D341Med (cell line): ENCODE measurements at places on chromosomes 12 and 14.
A peak's percentile ranks its signal among the peaks of the same experiment; 100 is the strongest.

DNA sequence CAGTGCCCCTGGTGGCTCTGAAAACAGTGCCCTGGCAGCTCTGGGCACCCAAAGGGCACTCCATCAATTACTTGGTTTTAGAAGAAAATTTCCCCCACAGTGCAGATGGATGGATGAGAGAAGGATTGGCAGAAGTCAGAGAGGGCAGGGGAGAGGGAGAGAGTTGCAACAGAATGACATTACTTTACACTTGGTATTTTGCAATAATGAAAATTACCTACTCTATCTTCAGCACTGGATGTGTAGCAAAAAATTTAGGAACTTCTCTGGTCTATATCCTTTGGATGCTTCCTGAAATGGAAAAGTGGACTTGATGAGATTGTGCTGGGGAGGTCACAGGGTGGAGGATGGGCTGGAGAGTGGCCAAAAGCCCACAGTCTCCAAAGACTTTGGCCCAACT lies 193.2 kb downstream of the CHST11 start:
- DNase-seq = no peak

- no peak for DNase-seq
Observed at GRCh38 chr12:74917743-74918142, 291.9 kb downstream of the KCNC2 start.

- no peak for DNase-seq
Observed at GRCh38 chr12:123805173-123805572, 43.1 kb downstream of the DNAH10 start.

- no peak for DNase-seq
Observed at GRCh38 chr14:96145116-96145864, 59.3 kb upstream of the BDKRB2 start.

DNA sequence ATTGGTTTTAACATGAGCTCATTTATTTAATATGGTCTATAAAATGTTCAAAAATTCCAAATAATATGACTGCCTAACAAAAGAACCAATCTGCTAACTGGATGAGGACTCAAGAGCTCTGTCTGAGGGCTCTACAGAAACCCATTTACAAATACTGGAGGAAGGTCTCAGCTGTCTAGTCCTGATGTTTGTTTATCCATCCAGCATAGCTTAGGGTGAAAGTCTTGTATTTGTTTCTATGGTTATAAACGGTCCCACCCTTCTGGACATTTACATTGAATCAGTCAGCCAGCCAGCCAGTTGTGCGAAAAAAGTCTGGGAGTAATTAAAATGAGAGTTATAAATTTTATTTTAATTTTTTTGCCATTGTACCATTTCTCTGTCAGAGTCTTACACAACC lies 220.7 kb downstream of the BMP4 start:
- no peak for DNase-seq

DNA sequence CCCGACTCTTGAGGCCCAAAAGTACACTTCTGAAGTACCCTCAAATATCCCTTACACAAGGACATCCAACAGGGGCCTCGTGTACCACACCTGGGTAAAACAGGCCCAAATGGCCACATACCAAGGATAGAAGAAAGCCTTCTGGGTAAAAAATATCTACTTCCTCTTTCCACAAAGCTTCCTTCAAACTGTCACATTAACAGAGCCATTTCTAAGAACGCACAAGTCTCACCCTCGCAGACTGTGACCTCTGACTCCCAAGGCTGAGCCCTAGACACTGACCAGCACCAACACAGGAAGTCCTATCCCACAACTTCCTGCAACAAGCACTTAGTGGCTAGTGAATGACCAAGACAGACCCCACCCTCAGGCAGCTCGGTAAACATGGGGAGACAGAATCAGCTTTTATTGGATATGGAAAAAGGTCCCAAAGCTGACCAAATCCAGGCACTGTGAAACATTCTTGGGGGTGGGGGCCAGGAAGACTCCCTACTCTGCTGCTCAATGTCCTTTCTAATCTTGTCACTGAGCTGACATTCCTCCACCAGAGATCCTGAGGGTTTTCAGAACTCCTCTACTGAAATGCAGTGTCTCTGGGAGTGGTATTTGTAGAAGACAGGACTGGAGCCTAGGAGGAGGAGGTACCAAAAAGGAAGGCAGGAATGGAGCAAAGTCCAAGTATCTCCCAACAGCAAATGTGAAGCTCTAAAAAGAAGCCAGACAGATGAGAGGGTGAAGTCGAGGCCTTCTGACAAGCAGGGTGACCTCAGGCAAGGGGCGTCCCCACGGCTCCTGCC lies 15.9 kb downstream of the KCTD10 start:
- DNase-seq = no peak

DNA sequence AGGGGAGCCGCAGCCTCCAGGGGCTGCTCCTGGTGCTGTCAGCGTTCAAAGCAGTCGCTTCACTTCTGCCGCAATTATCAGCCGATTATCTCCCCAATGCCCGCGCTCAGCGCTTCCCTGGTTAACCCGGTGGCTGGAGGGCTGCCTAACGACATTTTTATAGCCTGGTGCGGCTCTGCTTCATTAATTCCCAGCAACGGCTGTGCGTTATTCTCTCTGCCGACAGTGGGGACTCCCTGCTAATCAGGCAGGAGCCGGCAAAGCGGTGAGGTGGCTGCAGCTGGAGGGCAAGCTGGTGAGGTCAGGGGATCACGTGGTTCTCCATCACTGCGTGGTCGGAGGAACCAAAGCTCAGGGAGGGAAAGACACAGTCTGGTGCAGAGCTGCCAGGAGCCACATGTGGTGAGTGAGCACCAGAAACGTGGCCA lies 62.9 kb downstream of the GLRX5 start:
- DNase-seq = peak; percentile 64

DNA sequence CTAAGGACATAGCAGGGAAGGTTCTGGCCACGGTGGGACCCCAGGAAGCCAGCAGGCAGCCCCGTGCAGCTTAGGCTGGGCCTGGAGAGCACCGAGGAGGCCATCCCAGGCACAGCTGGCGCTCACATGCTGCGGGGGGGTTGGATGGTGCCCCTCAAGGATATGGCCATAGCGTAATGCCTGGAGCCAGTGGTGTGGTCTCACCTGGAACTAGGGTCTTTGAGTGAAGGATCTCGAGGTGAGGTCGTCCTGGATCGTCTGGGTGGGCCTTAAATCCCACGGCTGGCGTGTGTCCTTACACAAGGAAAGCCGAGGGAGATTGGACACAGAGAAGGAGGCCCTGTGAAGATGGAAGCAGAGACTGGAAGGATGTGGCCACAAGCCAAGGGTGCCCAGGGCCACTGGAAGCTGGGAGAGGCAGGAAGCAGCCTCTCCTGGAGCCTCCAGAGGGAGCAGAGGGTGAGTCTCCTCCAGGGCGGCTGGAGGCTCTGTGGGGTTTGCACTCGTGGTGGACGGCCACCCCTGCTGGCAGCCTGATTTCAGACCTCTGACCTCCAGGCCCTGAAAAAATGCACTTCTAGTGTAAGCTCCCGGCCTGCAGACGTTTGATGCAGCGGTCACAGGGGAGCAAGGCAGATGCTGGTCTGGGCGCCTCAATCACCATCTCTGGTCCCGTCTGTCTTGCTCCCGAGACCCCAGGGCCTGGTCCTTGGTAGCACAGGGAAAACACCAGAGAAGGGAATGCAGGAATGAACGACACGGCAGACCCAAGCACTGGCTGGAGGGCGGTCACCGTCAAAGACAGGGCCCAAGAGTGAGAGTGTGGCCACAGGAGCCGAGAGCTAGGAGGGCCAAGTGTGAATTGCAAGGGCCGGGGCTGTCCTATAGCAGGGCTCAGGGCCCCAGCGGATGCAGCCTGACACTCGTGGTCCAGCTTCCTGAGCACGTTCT lies 218.6 kb downstream of the KIF26A start:
- DNase-seq = no peak

GRCh38 chr14:104439625-104440024 lies 139.9 kb upstream of the C14orf180 start:
- DNase-seq = no peak

GRCh38 chr14:44741431-44741830 lies 220.3 kb downstream of the KLHL28 start:
- DNase-seq = no peak

DNA sequence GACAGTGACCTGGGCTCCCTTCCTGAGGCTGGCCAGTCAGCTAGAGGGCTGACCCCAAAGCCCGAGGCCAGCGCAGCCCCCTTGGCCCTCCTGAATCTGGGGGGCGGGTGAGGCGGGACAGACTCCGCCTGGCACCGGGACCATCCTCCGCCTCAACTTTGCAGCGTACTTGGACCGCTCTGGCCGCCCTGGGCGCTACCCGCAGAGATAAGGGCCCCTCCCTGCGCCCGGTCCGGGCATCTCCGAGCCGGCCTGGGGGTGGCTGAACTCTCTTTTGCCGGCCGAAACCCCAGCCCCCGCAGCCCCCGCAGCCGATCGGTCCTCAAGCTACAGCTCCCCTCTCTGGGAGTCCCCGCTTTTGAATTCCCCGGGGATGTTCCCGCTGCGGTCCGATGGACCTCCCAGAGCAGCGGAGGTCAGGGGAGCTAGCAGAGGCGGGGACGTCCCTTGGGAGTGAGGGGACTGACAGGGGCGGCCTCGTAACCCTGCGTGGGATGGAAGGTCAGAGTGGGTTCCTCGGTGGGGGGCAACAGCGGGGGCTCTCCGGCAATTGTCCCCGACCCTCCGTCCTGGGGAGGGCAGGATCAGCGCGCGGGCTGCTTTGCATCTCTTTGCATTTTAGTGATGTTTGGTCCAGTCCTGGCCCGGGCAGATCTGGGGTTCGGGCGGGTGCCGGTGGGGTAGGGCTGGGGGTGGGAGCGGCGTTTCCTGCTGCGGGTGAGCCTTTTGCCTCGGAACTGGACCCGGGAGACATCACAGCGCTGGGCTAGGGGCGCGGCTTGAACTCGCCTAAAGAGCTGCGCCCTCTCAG lies at the start of gene CRIP1:
Gene CRIP1, plus strand, starts transcription at position 724 of the 811 bp plus-strand sequence. CDS start 374 bp downstream, outside the sequence.
- DNase-seq = no peak

DNA sequence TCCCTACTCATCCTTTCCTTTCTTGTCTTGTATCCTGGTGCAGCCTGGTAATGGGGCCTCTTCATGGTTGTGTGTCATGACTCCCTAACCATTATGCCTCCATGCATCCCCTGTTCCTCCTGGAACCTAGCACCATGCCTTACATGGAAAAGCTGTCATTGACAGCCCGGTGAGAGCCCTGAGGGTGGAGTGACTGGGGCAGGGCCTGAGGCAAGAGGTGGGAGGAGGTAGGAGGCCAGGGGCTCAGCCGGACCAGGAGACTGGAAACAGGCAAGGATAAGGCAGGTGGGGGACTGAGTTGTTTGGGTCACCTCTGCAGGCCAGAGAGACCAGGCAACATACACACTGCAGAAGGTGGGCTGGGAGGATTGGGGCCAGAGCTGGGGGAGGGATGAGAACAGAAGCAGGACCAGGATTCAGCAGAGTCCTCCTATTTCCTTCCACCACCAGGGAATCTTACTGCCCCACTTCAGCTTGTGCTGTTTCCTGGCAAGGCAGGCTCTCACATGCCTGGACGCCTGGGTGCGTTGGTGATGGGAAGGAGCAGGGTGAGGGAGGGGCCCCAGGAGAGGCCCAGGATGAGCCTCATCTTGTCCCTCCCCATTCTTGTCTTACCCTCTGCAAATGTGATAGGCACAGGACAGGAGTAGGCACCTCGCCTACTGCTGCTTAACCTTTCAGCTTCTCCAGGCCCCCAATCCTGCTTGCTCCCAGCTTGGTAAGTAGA lies at the start of gene LTB4R2:
Gene LTB4R2, plus strand, starts transcription at position 603 of the 727 bp plus-strand sequence. CDS start 525 bp downstream, outside the sequence.
- DNase-seq = no peak

- DNase-seq = no peak
Observed at GRCh38 chr12:47820631-47821345, 1.1 kb upstream of the HDAC7 start.

- no peak for DNase-seq
Observed at GRCh38 chr12:117699118-117699517, 269.7 kb downstream of the KSR2 start.

DNA sequence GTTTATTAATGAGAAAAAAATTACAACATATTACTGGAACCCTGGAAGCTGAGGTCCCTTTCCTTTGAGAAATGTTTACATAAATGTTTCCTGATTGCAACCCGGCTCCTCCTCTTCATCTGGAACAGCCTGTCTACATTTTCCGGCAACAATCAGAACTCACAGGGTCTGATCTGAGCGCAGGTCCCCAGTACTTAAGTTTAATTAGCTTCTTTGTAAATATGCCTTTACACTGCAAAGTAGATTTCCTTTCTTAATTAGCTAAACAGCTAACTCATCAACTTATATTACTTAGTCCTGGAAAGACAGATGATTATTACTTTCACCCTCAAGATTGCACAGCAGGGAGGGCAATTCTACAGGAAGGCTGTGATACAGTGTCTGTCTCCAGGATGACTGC lies 213.0 kb downstream of the MON2 start:
- DNase-seq = no peak

DNA sequence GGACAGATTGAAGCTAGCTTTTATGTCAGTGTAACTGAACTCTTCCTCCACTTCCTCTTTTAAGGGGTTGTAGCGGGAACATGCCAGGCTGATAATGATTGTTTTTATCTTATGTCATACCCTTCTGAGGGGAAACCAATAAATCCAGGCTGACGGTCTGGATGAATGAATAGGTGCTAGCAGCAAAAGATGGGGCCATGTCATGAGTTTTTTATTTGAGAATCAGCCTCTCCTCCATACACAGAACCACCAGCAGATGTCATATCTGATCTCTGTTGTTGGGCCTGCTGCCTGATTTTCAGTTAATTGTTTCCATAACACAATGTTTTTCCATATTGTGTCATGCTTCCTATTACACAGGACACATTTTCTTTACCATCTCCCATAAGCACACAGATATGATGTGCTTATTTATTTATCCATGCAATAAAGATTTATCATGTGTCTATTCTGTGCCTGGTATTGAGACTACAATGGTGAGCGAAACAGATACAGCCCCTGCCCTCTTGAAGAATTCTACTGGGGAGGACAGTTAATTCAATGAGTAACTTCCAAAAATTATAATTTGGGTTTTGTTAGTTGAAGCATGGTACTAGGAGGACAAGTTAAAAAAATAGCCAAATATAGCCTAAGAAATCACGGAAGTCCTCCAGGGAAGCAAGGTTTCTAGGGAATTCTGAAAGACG lies 33.6 kb upstream of the CRY1 start:
- peak; percentile 41 for DNase-seq

- DNase-seq = no peak
Observed at GRCh38 chr12:54166567-54167499, 22.0 kb downstream of the SMUG1 start.

DNA sequence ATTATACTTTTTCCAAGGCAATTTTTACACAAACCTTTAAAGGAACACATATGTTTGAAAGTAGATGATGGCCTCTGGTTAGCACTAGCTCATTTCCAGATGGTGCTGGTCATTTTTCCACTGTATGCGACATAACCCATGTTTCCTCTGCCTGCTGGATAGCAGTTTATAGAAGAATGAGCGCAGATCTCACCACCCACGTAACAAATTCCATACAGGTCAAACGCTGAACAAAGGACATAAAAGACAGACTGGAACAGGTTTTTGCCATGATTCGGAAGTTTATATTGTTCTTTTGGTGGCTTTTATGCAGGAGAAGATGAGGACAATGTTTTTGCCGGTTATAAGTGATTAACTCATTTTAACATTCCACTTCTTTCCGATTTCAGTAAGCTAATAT lies 30.7 kb downstream of the PPP1R36 start:
- no peak for DNase-seq

DNA sequence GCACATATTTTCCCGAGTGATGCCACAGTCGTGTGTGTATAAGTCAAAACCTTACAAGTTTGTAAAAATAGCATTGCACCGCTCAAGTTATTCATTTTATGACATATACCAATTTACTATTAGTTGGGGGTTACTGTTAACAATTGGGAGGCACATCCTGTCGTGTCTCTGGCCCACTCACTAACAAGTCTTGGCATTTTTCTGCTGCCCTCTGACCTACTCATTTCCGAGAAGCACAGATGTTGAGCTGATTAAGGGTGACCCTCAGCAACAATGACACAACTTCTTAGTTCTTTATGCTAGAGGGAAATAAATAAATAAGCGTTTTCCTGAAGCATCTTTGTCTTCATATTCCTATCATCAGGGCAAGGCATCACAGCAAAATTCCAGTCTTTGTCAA lies 6.8 kb upstream of the ATG14 start:
- DNase-seq = no peak
